ENCODE measurements at places on chromosomes 6 and 20. TPM values are rescaled to one million over a fixed set of nuclear protein-coding genes. Genes with fewer than 3 reads are reported as not detected.
A peak's percentile ranks its signal among the peaks of the same experiment; 100 is the strongest.

RAET1E gene
- total RNA-seq: not detected

OR2H2 gene
- total RNA-seq: not detected

ETV7 gene
- 19.8 TPM for total RNA-seq

TNXB gene
- total RNA-seq: 6.7 TPM

CFB gene
- total RNA-seq: 0.40 TPM

SLC17A4 gene
- total RNA-seq: not detected

CST9L gene
- not detected for total RNA-seq

PEDS1 gene
- total RNA-seq: 31.2 TPM

HRH3 gene
- not detected for total RNA-seq

CPNE5 gene
- total RNA-seq: 2.9 TPM

ABHD16A gene
- 60.6 TPM for total RNA-seq

BAK1 gene
- 101 TPM for total RNA-seq

STX11 gene
- 52.7 TPM for total RNA-seq

CST2 gene
- total RNA-seq: not detected

GRCh38 chr6:501891-502601, 110.5 kb downstream of the IRF4 start:
- DNase-seq: no peak
- peaks cover 9% of the 10 kb centered on the region for H3K36me3 ChIP-seq
- H3K4me3 ChIP-seq: peak overlapping the region; percentile 87
- peaks cover 80% of the 10 kb centered on the region for H3K4me1 ChIP-seq

- H3K4me1 ChIP-seq: no peaks in the 10 kb centered on the region
- H3K4me3 ChIP-seq: no peak overlapping the region
- DNase-seq: no peak
- H3K36me3 ChIP-seq: no peaks in the 10 kb centered on the region
- H3K27me3 ChIP-seq: peaks cover 1% of the 10 kb centered on the region
Measured at GRCh38 chr20:61162451-61162850, 89.6 kb upstream of the CDH4 start.

- no peaks in the 10 kb centered on the region for H3K27me3 ChIP-seq
- peaks cover 11% of the 10 kb centered on the region for H3K36me3 ChIP-seq
- H3K4me1 ChIP-seq: no peaks in the 10 kb centered on the region
- H3K4me3 ChIP-seq: no peak overlapping the region
Measured at GRCh38 chr6:87633851-87634250, 43.9 kb downstream of the ORC3 start.

GRCh38 chr6:85406641-85407075, 43.2 kb upstream of the NT5E start:
- peaks cover 4% of the 10 kb centered on the region for H3K4me1 ChIP-seq
- H3K27ac ChIP-seq: no peak overlapping the region
- no peaks in the 10 kb centered on the region for H3K36me3 ChIP-seq
- H3K4me3 ChIP-seq: no peak overlapping the region
- peaks cover 9% of the 10 kb centered on the region for H3K27me3 ChIP-seq

- peaks cover 24% of the 10 kb centered on the region for H3K27me3 ChIP-seq
- no peak for DNase-seq
- no peak overlapping the region for H3K27ac ChIP-seq
- no peak overlapping the region for H3K4me3 ChIP-seq
- H3K4me1 ChIP-seq: no peaks in the 10 kb centered on the region
Measured at GRCh38 chr6:159450815-159451465, 242.1 kb downstream of the SOD2 start.

- no peaks in the 10 kb centered on the region for H3K27me3 ChIP-seq
- H3K4me3 ChIP-seq: no peak overlapping the region
- H3K36me3 ChIP-seq: peaks cover 11% of the 10 kb centered on the region
- peaks cover 8% of the 10 kb centered on the region for H3K4me1 ChIP-seq
- DNase-seq: no peak
Measured at GRCh38 chr20:3121955-3122610, 37.6 kb upstream of the AVP start.

GRCh38 chr6:23953976-23954375, 172.0 kb upstream of the NRSN1 start:
- H3K4me3 ChIP-seq: no peak overlapping the region
- no peaks in the 10 kb centered on the region for H3K27me3 ChIP-seq
- no peaks in the 10 kb centered on the region for H3K4me1 ChIP-seq
- no peaks in the 10 kb centered on the region for H3K36me3 ChIP-seq
- DNase-seq: no peak

DNA sequence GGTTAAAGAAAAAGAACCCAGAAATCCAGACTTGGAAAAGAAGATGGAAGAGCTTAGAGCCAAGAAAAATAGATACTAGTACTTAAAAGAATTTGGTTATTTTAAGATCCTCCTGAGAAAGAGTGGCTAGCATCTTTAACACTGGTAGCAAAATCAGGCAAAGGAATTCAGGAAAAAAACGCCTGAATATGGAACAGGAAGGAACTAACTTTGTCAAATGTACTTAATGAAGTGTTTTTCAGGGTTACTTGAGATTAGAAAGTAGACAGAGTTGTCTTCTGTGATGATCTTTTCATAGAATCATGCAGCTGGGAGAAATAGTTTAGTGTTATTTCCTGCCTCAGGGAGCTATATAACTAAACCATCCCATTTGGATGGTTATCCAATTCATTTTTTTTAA, 50.8 kb upstream of the SASH1 start:
- H3K36me3 ChIP-seq: no peaks in the 10 kb centered on the region
- H3K4me3 ChIP-seq: no peak overlapping the region
- no peak for DNase-seq

- no peak overlapping the region for H3K4me3 ChIP-seq
- peaks cover 29% of the 10 kb centered on the region for H3K27me3 ChIP-seq
- H3K27ac ChIP-seq: no peak overlapping the region
- DNase-seq: no peak
Measured at GRCh38 chr20:2080532-2081224, 20.9 kb upstream of the STK35 start.

DNA sequence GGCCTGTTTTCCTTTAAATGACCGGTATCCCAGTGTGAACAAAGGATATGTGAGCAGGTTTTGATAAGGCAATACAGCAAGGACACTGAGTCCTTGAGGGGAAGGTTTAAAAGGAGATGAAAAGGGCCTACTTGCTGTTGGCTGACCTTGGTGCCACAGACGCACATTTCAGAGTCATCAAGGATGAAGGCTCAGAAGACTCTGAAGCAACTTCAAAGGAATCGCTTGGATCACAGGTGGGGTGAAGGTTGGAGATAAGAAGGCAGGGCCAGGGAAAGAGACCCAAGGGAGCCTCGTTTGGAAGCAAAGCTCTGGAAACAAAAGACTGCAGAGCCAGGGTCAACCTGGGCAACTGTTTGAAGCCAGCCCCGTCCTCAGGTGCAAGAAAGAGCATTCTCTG, 30.1 kb upstream of the PNPLA1 start:
- no peaks in the 10 kb centered on the region for H3K36me3 ChIP-seq
- H3K4me1 ChIP-seq: peaks cover 10% of the 10 kb centered on the region
- DNase-seq: no peak

- H3K27ac ChIP-seq: no peak overlapping the region
- H3K36me3 ChIP-seq: no peaks in the 10 kb centered on the region
- peaks cover 2% of the 10 kb centered on the region for H3K4me1 ChIP-seq
Measured at GRCh38 chr20:35561268-35561667, 19.4 kb downstream of the ERGIC3 start.

DNA sequence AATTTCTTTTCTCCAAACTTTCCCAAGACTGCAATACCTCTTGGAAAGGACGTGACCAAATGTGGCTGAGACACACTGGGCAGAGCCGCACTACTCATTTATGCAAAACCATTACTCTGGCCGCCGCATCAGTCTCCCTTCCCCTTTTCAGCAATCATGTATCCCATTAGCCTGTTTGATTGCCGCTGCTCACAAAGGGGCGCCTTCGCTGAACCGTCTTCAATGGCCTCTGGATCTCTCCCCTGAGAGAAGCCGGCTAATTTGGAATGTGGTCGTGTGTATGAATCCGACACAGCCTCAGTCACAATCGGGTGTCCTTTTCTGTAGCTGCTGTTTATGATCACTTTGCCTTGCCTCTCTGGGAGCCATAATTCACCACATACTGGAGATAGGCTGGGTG, 361.1 kb downstream of the ZFAND3 start:
- DNase-seq: no peak
- H3K4me1 ChIP-seq: no peaks in the 10 kb centered on the region
- H3K27ac ChIP-seq: no peak overlapping the region
- H3K27me3 ChIP-seq: no peaks in the 10 kb centered on the region

- no peak overlapping the region for H3K27ac ChIP-seq
- H3K36me3 ChIP-seq: no peaks in the 10 kb centered on the region
- no peak for DNase-seq
- no peak overlapping the region for H3K4me3 ChIP-seq
- no peaks in the 10 kb centered on the region for H3K4me1 ChIP-seq
Measured at GRCh38 chr6:1200409-1201101, 111.3 kb upstream of the FOXQ1 start.

- H3K36me3 ChIP-seq: no peaks in the 10 kb centered on the region
- no peak overlapping the region for H3K27ac ChIP-seq
- no peak for DNase-seq
- H3K4me3 ChIP-seq: no peak overlapping the region
- H3K27me3 ChIP-seq: peaks cover 5% of the 10 kb centered on the region
- no peaks in the 10 kb centered on the region for H3K4me1 ChIP-seq
Measured at GRCh38 chr6:169188051-169188470, 65.6 kb downstream of the THBS2 start.

DNA sequence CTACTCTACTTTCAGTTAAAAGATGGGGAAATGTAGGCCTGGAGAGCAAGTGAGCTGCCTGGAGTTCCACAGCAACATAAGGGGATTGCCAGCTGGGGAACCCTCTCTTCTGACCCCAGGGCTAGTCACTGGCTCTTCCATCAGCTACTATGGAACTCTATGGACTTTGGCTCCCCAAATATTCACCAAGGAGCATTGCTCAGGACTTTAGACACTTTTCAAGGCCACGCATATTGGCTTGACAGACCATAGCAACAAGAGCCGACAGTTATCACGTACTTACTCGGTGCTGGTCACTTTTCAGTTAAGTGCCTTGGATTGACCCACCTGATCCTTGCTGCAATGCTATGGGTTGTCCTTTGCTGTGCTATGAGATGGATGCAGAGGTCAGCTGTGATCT, 360.7 kb upstream of the CHD6 start:
- H3K27me3 ChIP-seq: no peaks in the 10 kb centered on the region
- no peaks in the 10 kb centered on the region for H3K4me1 ChIP-seq
- DNase-seq: no peak
- no peak overlapping the region for H3K4me3 ChIP-seq
- H3K36me3 ChIP-seq: no peaks in the 10 kb centered on the region

DNA sequence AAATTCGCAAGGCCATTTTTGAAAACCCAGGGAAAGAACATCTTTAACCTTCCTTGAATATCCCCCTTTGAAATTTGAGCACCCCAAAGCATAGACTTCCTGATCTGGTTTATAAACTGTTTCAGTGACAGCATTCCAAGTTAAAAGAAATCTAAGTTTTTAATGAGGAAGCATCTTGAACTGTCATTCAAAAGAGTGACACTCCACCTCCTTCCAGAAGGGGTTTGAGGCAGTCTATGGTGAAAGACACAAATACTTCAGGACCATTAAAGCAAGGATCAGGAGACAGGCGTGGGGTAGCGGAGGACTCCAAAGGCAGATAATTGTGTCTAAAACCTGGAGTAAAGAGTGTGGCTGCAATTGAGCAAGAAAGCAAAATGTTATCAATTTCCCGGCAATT, 691 bp downstream of the GHRH start:
- peaks cover 5% of the 10 kb centered on the region for H3K27me3 ChIP-seq
- H3K4me3 ChIP-seq: no peak overlapping the region
- DNase-seq: no peak
- no peak overlapping the region for H3K27ac ChIP-seq

GRCh38 chr20:18224968-18225568, 63.3 kb upstream of the ZNF133 start:
- no peak overlapping the region for H3K27ac ChIP-seq
- no peak overlapping the region for H3K4me3 ChIP-seq
- H3K36me3 ChIP-seq: no peaks in the 10 kb centered on the region
- DNase-seq: no peak
- no peaks in the 10 kb centered on the region for H3K4me1 ChIP-seq

- H3K27me3 ChIP-seq: no peaks in the 10 kb centered on the region
- no peak overlapping the region for H3K27ac ChIP-seq
- H3K36me3 ChIP-seq: no peaks in the 10 kb centered on the region
- no peak for DNase-seq
- no peak overlapping the region for H3K4me3 ChIP-seq
Measured at GRCh38 chr6:8642131-8642530, 206.8 kb upstream of the SLC35B3 start.

DNA sequence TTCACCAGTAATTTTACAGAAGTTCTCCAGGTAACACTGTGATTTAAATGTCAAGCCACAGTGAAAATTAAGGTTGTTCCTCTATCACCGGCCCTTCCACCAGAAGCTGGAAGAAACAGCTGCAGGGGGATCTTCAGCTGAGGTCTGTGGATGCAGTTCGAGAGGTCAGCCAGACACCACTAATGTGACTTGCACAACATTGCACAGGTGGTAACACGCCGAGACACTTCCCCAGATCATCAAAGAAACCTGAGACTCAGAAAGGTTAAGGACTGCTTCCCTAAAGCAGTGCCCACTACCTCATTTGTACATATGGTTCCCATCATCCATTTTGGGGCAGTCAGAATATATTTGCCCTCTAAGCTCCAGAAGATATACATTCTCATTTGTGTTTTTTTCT, 8.1 kb upstream of the SERPINB9 start:
- peaks cover 6% of the 10 kb centered on the region for H3K36me3 ChIP-seq
- peaks cover 44% of the 10 kb centered on the region for H3K4me1 ChIP-seq
- H3K27ac ChIP-seq: peak overlapping the region; percentile 38
- H3K27me3 ChIP-seq: no peaks in the 10 kb centered on the region

GRCh38 chr6:2534406-2535042, 216.2 kb downstream of the MYLK4 start:
- no peak overlapping the region for H3K4me3 ChIP-seq
- DNase-seq: no peak
- no peak overlapping the region for H3K27ac ChIP-seq
- H3K4me1 ChIP-seq: peaks cover 10% of the 10 kb centered on the region
- peaks cover 68% of the 10 kb centered on the region for H3K27me3 ChIP-seq
- H3K36me3 ChIP-seq: no peaks in the 10 kb centered on the region

- peak; percentile 64 for DNase-seq
- H3K27ac ChIP-seq: no peak overlapping the region
- H3K36me3 ChIP-seq: no peaks in the 10 kb centered on the region
- no peaks in the 10 kb centered on the region for H3K4me1 ChIP-seq
- H3K27me3 ChIP-seq: no peaks in the 10 kb centered on the region
Measured at GRCh38 chr6:80338201-80338836, 231.8 kb downstream of the BCKDHB start.

GRCh38 chr6:108027056-108027455, 47.5 kb downstream of the OSTM1 start:
- no peak for DNase-seq
- no peak overlapping the region for H3K4me3 ChIP-seq
- H3K4me1 ChIP-seq: no peaks in the 10 kb centered on the region
- H3K27me3 ChIP-seq: no peaks in the 10 kb centered on the region

DNA sequence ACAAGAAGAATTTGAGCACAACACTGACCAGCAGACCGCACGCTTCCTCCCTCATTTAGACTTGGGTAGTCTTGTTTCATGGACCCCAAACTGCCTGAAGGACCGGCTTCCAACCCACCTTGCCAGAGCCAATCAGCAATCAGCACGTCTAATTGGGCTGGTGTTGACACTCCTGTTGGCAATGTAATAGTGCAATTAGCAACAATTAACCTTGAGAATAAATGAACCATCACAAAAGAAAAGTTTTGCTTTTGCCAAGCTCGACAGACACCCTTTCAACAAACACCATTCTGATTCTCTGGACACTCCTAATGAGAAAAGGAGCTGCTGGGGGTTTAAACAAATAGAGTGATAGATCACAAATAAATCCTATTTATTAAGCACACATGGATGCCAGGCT, 61.0 kb downstream of the EDN3 start:
- H3K4me3 ChIP-seq: no peak overlapping the region
- no peak overlapping the region for H3K27ac ChIP-seq
- peaks cover 11% of the 10 kb centered on the region for H3K27me3 ChIP-seq
- no peaks in the 10 kb centered on the region for H3K4me1 ChIP-seq

- H3K4me1 ChIP-seq: no peaks in the 10 kb centered on the region
- H3K36me3 ChIP-seq: no peaks in the 10 kb centered on the region
- no peak for DNase-seq
Measured at GRCh38 chr6:47086051-47086770, 44.1 kb upstream of the ADGRF1 start.

All from natural killer cell treated with Interleukin-12 subunit alpha and Interleukin-12 subunit beta and Interleukin-15 and Interleukin-18, amount 100 ng/mL, for 72 hours (primary cell).